8988T (cell line): ENCODE measurements at places on chromosomes 5 and 9.

DNA sequence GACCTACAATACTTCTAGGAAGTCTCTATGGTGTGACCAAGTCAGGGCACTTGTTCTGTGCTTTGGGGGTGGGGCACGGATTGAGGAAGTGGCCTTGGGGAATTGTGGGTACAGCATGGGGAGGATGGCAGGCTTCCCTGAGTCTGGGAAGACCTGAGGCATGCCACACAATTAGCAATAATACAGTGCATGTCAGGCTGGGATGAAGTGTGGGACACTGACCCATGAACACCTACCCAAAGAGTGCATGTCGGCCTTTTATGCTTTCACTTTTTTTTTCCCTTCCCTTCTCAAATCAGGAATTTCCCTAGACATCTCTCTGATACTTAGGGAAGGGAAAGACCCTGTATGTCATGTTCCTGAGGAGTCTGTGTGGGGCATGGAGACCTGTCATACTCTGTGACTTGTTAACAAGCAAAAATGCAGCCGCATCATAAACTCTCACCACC lies 146.4 kb downstream of the PALM2AKAP2 start:
- no peak for DNase-seq

DNA sequence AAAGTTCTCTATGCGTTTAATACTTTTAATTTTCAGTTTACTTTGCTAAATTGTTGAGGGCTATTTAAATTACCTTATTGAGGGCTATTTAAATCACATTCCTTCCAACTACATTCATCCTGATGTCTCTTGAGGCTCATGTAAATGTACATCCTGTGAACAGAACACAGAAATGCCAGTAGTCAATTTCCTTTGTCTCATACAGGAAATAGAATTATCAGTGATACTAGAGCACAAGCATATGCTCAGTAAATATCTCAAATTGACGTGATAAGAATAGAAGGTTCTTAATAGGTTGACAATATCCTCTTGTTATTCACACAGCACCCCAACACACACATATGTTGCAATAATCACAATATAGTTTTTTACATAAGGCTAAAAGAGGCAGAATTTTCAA lies 449.0 kb downstream of the CYLC2 start:
- DNase-seq: no peak

GRCh38 chr5:145867806-145868205 lies 5.0 kb downstream of the GRXCR2 start:
- no peak for DNase-seq

DNA sequence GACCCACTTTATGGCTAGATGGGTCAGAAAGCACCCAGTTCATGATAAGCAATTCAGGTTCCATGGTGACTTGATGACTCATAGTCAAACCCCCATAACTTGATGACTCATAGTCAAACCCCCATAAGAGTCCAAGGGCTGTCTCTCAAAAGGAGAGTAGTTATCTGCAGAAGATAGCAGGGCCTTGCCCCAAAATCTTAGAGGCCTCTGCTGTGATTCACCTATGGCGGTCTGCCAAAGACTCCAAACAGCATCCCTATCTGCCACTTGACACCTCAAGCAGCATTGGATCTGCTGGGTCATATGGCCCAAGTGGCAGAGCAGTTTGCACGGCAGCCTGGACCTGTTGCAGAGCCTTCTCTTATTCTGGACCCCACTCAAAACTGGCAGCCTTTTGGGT lies 395.2 kb upstream of the KIF2A start:
- no peak for DNase-seq

- DNase-seq: no peak
Observed at GRCh38 chr5:181051841-181052671, 12.0 kb downstream of the BTNL9 start.
